ENCODE measurements at places on chromosomes 16 and 17.

GRCh38 chr16:80948886-80949493, 57.7 kb downstream of the CMC2 start:
- DNase-seq: no peak

- DNase-seq: no peak
Observed at GRCh38 chr17:8490256-8491023, 54.8 kb downstream of the NDEL1 start.

GRCh38 chr16:73383988-73384365, 336.0 kb upstream of the ZFHX3 start:
- no peak for DNase-seq

DNA sequence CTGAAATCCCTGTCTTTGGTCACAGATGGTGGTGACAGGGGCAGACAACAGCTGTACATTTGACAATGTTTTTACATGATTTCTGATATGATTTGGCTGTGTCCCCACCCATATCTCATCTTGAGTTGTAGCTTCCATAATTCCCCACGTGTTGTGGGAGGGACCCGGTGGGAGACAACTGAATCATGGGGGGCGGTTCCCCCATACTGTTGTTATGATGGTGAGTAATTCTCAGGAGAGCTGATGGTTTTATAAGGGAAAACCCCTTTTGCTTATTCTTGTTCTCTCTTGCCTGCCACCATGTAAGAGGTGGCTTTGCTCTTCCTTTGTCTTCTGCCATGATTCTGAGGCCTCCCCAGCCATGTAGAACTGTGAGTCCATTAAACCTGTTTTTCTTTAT, 353.9 kb downstream of the CPPED1 start:
- no peak for DNase-seq

DNA sequence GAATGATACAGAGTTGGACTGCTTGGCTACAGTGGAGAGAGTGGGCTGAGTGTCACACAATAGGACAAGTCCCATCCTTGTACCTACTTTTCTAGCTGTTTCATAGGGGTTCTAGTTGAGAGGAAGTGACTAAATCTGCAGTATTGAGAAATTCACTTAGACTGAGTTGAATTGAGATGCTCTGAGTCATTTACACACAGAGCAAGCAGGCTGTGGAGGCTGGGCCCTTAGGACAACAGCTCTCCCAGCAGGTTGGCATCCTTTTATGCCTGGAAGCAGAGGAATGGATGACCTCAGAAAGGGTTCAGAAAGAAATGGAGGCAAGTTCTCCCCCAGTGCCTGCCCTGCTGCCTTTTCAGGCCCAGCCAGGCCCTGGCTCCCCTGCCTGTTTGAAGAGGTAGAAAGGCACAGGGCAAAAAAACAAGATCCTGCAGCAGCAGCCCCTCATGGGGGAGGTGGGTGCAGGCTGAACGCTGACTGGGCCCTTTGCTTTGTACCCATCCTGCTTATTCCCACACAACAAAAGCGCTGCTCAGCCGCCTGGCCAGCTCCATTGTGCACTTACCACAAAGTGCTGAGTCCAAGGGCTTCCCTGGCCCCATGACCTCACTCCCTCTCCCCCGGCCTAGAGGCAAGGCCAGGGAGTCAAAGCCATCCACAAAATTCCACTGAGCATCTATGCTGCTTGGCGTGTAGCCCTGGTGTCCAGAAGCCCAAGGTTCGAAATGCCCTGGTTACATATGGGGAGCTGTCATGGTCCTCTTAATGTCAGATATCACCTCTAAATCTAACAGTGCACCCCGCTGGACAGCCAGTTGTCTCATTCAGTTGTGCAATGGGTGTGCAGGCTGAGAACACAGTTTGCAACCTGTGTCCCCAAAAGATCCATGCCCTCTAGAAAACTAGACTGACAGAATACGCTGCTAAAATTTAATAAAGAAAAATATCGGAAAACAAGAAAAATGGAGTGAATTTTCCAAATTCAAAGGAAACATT, 5.4 kb upstream of the CRYBA1 start:
- peak; percentile 91 for DNase-seq

DNA sequence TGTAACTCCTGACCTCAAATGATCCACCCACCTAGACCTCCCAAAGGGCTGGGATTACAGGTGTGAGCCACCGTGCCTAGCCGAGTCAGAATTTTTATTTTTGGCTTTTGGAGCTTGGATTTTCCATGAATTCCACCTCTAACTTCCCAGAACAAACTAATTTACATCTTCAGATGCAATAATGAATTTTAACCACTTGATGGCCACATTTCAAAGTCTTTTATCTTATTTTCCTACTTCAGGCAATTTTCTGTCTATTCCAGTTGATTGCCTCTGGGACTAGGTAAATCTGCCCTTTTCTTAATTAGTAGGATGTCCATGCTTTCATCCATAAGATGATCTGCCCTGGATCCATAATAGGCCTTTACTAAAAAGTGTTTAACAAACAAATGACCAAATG, 156.4 kb upstream of the ANKFN1 start:
- DNase-seq: no peak

- DNase-seq: no peak
Observed at GRCh38 chr17:44909681-44910144, 5.6 kb downstream of the GFAP start.

- peak; percentile 78 for DNase-seq
Observed at GRCh38 chr17:62653002-62653825, 25.7 kb downstream of the MRC2 start.

DNA sequence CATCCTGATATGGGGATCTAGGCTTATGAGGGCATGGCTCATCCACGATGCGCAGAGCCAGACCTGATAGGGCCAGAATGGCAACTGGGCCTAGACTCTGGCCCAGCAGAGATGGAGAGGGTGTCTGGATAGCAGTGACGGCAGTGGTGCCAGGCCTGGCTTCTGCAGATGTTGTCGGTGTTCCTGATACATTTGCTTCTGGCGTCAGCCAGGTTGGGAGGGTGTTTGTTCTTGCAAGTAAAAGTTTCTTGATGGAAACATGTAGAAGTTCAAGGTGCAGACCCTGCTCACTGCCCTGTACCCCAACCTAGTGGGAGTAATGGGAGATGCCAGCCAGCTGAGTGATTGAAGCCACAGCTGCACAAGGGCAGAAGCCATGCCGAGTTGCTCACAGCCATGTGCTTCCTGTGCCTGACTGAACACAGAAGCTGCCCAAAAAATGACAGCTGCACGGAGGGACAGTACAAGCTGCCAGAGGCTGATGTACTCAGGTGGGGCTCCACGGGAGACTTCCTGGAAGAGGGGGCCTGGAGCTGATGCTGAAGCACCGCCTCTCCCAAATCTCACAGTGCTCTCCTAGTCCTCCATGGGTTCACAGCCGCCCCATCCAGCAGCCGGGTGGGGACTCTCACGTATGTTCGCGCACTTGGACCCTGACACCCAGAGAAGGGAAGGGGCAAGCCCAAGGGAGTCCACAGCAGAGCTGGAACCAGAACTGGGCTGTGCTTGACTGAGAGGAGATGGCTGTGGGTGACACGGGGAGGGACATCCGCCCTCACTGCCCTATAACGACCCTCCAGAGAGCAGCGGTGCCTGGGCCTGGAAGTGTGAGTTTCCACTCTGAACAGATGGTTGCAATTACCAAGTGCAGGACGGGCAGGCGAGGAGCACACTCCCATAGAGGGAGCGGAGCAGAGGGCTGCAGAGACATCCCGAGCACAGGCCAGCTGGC, 78.7 kb downstream of the N4BP1 start:
- DNase-seq: no peak

GRCh38 chr17:45768000-45768399, 16.1 kb upstream of the CRHR1 start:
- DNase-seq: no peak

DNA sequence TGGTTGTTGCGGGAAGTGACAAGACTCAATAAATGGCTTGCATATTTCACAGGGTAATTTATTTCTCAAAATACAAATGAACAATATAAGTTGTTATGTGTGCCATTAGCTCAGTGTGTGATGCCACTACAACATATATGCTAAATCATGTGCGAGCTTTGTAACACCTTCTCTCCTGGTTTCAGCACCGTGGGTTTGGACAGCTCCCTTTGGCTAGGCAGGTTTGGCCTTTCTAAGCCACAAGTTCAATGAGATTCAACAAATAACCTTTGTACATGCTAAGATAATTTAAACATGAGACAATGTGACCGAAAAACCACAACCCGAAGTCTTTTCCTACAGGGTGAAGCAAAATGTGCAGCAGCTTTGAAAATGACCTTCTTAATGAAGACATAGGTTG, 563.9 kb downstream of the TMEM114 start:
- no peak for DNase-seq

GRCh38 chr16:73213732-73214455, 166.0 kb upstream of the ZFHX3 start:
- DNase-seq: no peak

DNA sequence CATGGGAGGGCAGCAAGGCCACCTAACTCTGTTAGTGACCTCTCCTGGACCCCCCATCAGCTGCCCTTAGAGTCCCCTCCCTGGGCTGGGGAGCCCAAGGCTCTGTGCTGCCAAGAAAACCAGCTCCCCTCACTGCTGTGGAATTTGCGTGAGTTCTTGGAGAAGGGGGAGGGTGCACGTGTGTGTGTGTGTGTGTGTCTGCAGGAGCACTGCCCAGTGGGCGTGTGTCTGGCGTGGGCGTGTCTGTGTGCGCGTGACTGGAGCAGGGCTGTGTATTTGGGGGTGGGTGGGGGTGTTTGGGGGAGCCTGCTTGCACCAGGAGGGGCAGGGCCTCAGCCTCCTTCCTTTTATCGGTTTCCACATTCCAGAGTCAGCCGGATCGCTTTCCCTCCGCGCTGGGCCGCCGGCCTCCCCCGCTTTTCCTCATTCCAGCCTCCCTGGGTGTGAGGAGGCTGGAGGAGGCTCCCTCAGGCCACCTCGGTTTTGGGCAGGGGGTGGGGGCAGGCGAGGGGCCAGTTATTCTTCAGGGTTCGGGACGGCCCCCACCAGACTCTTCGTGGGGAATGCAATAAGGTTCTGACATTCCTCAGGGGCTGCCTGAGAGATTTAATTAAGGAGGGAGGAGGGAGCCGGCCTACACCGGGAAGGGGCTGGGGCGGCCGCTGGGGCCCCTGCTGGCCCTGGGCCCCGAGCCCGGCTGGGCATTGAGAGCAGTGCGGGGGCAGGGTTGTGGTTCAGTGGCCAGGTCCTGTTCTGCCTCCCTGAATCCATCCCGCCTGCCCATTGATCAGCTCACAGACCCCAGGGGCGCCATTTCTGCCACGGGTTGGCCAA, 2.5 kb downstream of the VASN start:
- DNase-seq: no peak

DNA sequence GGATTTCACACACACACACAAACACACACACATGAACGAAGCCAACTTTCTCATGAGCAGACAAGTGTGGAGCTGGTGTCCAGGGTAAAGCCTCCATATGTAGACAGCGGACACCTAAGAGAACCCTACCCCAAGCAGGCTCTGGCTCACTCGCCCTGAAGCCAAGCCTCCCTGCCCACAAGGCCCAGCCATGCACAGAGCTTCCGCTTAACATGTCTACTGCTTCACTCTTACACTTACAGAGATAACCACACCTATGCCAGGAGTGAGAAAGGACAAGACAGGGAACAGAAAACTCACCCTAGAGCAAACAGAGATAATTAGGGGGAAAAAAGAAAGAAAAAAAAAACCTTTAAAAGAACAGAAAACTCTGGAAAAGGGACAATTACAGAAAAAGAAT, 67.5 kb downstream of the CYTH1 start:
- no peak for DNase-seq

GRCh38 chr17:66354981-66355380, 52.6 kb downstream of the PRKCA start:
- DNase-seq: no peak

All from MV-4-11 (cell line).